ENCODE measurements at places on chromosomes 2 and 18. TPM values are rescaled to one million over a fixed set of nuclear protein-coding genes. Genes with fewer than 3 reads are reported as not detected.

The CCDC141 gene
- 1.0 TPM for total RNA-seq

The MOGAT1 gene
- total RNA-seq: not detected

The GATA6 gene
- not detected for total RNA-seq

The SERPINB7 gene
- not detected for total RNA-seq

The SPEG gene
- total RNA-seq: 23.7 TPM

The INHA gene
- 0.24 TPM for total RNA-seq

The SERPINB12 gene
- total RNA-seq: not detected

The RIT2 gene
- total RNA-seq: 1.3 TPM

The COMMD1 gene
- 31.5 TPM for total RNA-seq

The FKBP1B gene
- 59.7 TPM for total RNA-seq

The SPHKAP gene
- not detected for total RNA-seq

The RAD51AP2 gene
- not detected for total RNA-seq

The RAMP1 gene
- 0.63 TPM for total RNA-seq

The PRKAG3 gene
- not detected for total RNA-seq

The LRP1B gene
- total RNA-seq: not detected

The DLX1 gene
- total RNA-seq: not detected

The MGAT5 gene
- 31.6 TPM for total RNA-seq

The GORASP2 gene
- 97.7 TPM for total RNA-seq

The MC4R gene
- total RNA-seq: not detected

The CPS1 gene
- 12.4 TPM for total RNA-seq

The EMILIN1 gene
- total RNA-seq: 1.2 TPM

The MAP3K19 gene
- total RNA-seq: not detected

The REG3G gene
- not detected for total RNA-seq
